Jurkat, Clone E6-1 (cell line): ENCODE measurements at places on chromosomes 3 and 15.

GRCh38 chr15:60152386-60152785 lies 148.3 kb downstream of the FOXB1 start:
- DNase-seq, result no peak

GRCh38 chr15:100471933-100472332 lies 56.8 kb downstream of the CERS3 start:
- DNase-seq, result no peak

DNA sequence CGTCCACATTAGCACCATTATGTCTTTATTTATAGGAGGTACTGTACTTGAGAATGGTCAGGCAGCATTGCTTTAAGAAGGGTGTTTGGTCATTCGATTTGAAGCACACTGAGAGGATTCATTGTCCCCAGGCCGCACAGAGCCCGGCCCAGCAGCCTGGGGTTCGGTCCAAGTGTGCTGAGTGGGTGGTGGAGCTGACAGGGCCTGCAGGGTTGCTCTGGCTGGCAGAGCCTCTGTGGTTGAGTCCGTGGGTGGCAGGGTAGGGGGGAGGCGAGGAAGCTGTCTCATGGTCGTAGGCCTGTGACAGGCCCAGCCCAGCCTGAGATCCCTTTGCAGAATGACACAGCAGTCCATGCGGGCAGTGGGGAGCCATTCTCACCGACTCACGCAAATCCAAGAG lies 227.7 kb upstream of the TOPAZ1 start:
- no peak for DNase-seq

DNA sequence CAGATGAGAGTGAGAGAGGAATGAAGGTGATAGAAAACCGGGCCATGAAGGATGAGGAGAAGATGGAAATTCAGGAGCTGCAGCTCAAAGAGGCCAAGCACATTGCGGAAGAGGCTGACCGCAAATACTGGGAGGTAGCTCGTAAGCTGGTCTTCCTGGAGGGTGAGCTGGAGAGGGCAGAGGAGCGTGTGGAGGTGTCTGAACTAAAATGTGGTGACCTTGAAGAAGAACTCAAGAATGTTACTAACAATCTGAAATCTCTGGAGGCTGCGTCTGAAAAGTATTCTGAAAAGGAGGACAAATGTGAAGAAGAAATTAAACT lies 88.9 kb downstream of the EOMES start:
- no peak for DNase-seq

- no peak for DNase-seq
Measured at GRCh38 chr3:147418808-147419701, 9.9 kb downstream of the ZIC1 start.
